Aortic smooth muscle cell (primary cell): ENCODE measurements at places on chromosomes 1 and 21. TPM values are rescaled to one million over a fixed set of nuclear protein-coding genes. Genes with fewer than 3 reads are reported as not detected.

Gene WNT3A
- not detected in 2 replicates for total RNA-seq

Gene MSH4
- 0.06 and 0.13 TPM in 2 replicates for total RNA-seq

Gene MPZ
- total RNA-seq = 1.6 and 1.7 TPM in 2 replicates

Gene RGS8
- total RNA-seq = under 0.01 TPM in 1 of 2 replicates, not detected in the other

Gene BATF3
- 0.87 and 2.8 TPM in 2 replicates for total RNA-seq

Gene PGBD5
- under 0.01 and 0.06 TPM in 2 replicates for total RNA-seq

Gene DRAXIN
- total RNA-seq = 0.50 and 0.53 TPM in 2 replicates

Gene RRP1
- total RNA-seq = 9.9 and 14.8 TPM in 2 replicates

Gene ADAMTS5
- 2.6 and 7.1 TPM in 2 replicates for total RNA-seq

Gene OR2C3
- total RNA-seq = not detected in 2 replicates

Gene RGS18
- total RNA-seq = not detected in 2 replicates

Gene PFKFB2
- total RNA-seq = 8.3 and 10.3 TPM in 2 replicates

Gene C21orf91
- total RNA-seq = 4.0 and 4.4 TPM in 2 replicates

Gene COL6A1
- total RNA-seq = 790 and 980 TPM in 2 replicates

Gene PRCC
- 10.4 and 13.3 TPM in 2 replicates for total RNA-seq

Gene NPHS2
- not detected in 2 replicates for total RNA-seq

Gene GPR52
- total RNA-seq = 0.92 and 1.1 TPM in 2 replicates

Gene ETNK2
- 0.37 and 0.53 TPM in 2 replicates for total RNA-seq

Gene LYST
- 32.9 and 34.2 TPM in 2 replicates for total RNA-seq

Gene TGFB2
- 5.7 and 12.4 TPM in 2 replicates for total RNA-seq

Gene STIL
- 6.1 and 8.1 TPM in 2 replicates for total RNA-seq

Gene TRNP1
- total RNA-seq = 2.1 and 3.3 TPM in 2 replicates

Gene ETS2
- total RNA-seq = 136 and 215 TPM in 2 replicates

Gene KHDRBS1
- 42.5 and 56.6 TPM in 2 replicates for total RNA-seq

Gene RGS13
- not detected in 2 replicates for total RNA-seq
